Thyroid gland (tissue), 4 donors: ENCODE measurements at places on chromosomes 5 and 9.

- H3K36me3 ChIP-seq, result no peaks in the 10 kb centered on the region
- H3K4me1 ChIP-seq, result no peaks in the 10 kb centered on the region
- H3K27me3 ChIP-seq, result no peaks in the 10 kb centered on the region
- H3K27ac ChIP-seq, result no peak overlapping the region
Measured at GRCh38 chr9:37056046-37056920, 22.2 kb upstream of the PAX5 start.

DNA sequence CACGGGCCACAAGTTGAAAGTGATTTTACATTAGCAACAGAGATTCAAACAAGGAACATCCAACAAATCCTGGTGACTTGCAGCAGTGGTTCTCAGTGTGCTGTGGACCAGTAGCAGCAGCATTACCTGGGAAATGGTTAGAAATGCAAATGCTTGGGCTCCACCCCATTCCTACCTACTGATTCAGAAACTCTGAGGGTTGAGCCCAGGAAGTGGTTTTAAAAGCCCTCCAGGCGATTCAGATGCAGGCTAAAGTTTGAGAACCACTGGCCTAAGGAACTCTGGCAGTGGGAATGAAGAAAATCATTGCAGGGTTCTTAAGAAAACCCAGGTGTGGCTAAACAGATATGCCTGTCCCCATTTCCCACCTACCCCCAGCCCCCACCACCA is 398.8 kb downstream of the ENC1 start:
- H3K27ac ChIP-seq, result no peak overlapping the region
- no peaks in the 10 kb centered on the region for H3K4me1 ChIP-seq
- no peaks in the 10 kb centered on the region for H3K36me3 ChIP-seq

GRCh38 chr5:35826554-35826953 is 30.1 kb upstream of the IL7R start:
- H3K27me3 ChIP-seq, result no peaks in the 10 kb centered on the region
- DNase-seq, result no peak
- H3K27ac ChIP-seq, result no peak overlapping the region
- H3K4me1 ChIP-seq, result no peaks in the 10 kb centered on the region

- DNase-seq, result no peak
- H3K4me3 ChIP-seq, result no peak overlapping the region
- no peaks in the 10 kb centered on the region for H3K36me3 ChIP-seq
- H3K27ac ChIP-seq, result no peak overlapping the region
- H3K27me3 ChIP-seq, result no peaks in the 10 kb centered on the region
Measured at GRCh38 chr5:121174351-121174750, 677.3 kb upstream of the FTMT start.

DNA sequence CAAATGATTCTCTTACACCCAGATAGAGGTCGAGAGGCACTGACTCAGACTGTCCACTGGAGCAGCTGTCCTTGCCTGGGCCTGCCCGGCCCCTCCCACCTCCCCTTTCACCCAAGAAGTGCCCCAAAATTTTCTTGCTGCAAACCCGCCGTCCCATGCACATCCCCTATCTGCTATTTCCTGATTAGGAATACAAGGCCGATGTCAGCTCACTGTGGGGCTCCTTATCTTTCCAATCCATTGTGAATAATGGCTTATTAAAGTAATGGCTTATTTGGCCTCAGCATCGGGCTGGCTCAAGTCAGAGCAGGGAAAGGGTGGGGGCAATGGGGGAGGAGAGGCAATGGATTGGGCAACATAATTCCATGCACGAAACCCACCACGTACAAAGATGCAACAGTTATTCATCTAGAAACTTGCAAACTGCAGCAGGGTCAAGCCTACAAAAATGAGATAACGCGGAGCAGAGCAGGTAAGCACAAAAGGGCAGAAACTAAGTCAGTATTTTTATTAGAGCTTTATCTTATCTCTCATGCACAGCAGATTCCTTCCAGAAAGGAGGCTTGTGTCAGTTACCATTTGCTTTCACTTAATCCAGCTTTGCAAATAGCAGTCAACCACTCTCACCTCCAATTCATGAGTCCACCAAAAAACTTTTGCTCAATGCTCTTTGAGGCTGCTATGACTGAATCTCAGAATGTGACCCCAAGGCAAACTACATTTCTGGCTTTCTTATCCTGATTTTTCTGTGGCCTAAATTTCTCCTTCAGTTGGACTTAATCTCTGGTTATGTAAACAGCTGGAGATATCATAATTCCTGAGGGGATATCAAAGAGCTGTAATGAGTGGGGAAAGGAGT is 138.2 kb upstream of the OSMR start:
- no peak overlapping the region for H3K27ac ChIP-seq
- H3K4me1 ChIP-seq, result no peaks in the 10 kb centered on the region
- H3K27me3 ChIP-seq, result no peaks in the 10 kb centered on the region
- H3K4me3 ChIP-seq, result no peak overlapping the region
- H3K36me3 ChIP-seq, result no peaks in the 10 kb centered on the region

GRCh38 chr5:79200573-79201183 is 35.3 kb upstream of the JMY start:
- no peaks in the 10 kb centered on the region for H3K27me3 ChIP-seq
- no peak for DNase-seq
- H3K4me1 ChIP-seq, result no peaks in the 10 kb centered on the region
- H3K36me3 ChIP-seq, result no peaks in the 10 kb centered on the region
- no peak overlapping the region for H3K4me3 ChIP-seq

GRCh38 chr5:39523821-39524220 is 99.0 kb upstream of the DAB2 start:
- H3K36me3 ChIP-seq, result no peaks in the 10 kb centered on the region
- H3K27me3 ChIP-seq, result no peaks in the 10 kb centered on the region
- peaks cover 17% of the 10 kb centered on the region for H3K4me1 ChIP-seq
- H3K4me3 ChIP-seq, result no peak overlapping the region
- DNase-seq, result no peak

GRCh38 chr5:90050103-90050502 is 359.5 kb downstream of the CETN3 start:
- DNase-seq, result no peak
- H3K4me3 ChIP-seq, result no peak overlapping the region
- no peaks in the 10 kb centered on the region for H3K27me3 ChIP-seq
- H3K4me1 ChIP-seq, result no peaks in the 10 kb centered on the region
- no peak overlapping the region for H3K27ac ChIP-seq
- H3K36me3 ChIP-seq, result no peaks in the 10 kb centered on the region

- H3K4me1 ChIP-seq, result peaks cover 9% of the 10 kb centered on the region
- DNase-seq, result no peak
- no peak overlapping the region for H3K27ac ChIP-seq
- no peak overlapping the region for H3K4me3 ChIP-seq
- H3K27me3 ChIP-seq, result no peaks in the 10 kb centered on the region
- no peaks in the 10 kb centered on the region for H3K36me3 ChIP-seq
Measured at GRCh38 chr5:139488260-139488659, 5.7 kb upstream of the STING1 start.

- H3K27ac ChIP-seq, result peak overlapping the region; percentile 90
- peaks cover 71% of the 10 kb centered on the region for H3K4me1 ChIP-seq
- no peak overlapping the region for H3K4me3 ChIP-seq
- no peak for DNase-seq
Measured at GRCh38 chr5:178291161-178291561, 58.6 kb upstream of the PHYKPL start.

DNA sequence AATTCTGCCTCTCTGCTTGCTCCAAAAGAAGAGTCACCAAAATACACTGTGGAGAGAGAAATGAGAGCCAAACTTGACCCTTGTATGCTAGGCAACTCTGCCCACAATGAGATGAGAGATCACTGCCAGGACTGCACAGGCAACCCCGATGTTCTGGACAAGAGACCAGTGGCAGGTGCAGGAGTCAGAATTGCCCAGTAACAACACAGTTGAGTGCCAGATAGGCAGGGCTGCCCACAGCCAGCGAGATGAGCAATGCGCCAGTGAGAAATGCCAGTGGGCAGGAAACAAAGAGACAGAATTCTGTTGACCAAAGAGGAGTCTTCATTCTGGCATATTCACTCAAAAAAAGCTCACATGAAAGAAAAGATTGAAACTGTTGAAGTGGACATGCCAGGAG is 570.7 kb downstream of the CAAP1 start:
- H3K4me1 ChIP-seq, result peaks cover 13% of the 10 kb centered on the region
- no peak overlapping the region for H3K27ac ChIP-seq
- no peak overlapping the region for H3K4me3 ChIP-seq
- H3K36me3 ChIP-seq, result no peaks in the 10 kb centered on the region
- no peaks in the 10 kb centered on the region for H3K27me3 ChIP-seq
